ENCODE measurements at places on chromosomes 4 and X. TPM values are rescaled to one million over a fixed set of nuclear protein-coding genes. Genes with fewer than 3 reads are reported as not detected.

GRCh38 chrX:10135561-10136399 lies 21.0 kb upstream of the CLCN4 start:
- no peak for DNase-seq

Gene TBCK
- total RNA-seq, result 83.1 TPM

DNA sequence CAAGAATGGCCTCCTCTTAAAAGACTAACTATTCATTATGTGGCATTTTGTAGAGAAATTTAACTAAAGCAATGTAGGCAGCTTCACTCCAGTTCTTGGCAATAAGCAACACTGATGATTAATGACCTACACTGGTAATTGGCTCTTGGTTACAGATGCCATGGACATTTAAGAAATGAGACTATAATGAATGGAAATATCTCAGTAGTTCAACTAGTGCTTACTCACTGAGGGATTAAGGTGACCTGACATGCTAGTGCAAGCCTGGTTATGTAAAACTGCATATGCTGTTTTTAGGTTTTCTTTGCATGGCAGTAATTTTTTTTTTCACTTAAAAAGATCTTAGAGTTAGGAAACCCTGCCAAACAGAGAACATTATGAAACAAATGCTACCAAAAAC lies 152.7 kb upstream of the AADAT start:
- DNase-seq, result no peak

DNA sequence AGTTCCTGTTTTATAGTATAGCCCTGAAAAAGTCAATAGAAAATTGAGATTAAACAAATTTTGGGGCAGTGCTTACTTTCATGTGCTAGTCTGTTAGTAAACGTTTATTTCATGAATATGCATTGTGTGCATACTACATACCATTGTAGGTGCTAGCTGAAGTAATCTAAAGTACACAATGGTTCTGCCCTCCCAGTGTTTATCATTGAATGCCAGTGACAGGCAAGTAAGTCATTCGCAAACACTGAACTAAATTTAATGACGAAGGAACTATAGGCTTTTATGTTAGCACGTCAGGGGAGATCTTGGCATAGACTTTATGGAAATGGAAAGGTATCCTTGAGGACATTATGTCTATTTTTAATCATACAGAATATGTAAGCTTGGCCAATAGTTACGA lies 426.9 kb upstream of the EPHA5 start:
- DNase-seq, result no peak

Gene CXCL10
- not detected for total RNA-seq

Gene CEP135
- total RNA-seq, result 15.5 TPM

DNA sequence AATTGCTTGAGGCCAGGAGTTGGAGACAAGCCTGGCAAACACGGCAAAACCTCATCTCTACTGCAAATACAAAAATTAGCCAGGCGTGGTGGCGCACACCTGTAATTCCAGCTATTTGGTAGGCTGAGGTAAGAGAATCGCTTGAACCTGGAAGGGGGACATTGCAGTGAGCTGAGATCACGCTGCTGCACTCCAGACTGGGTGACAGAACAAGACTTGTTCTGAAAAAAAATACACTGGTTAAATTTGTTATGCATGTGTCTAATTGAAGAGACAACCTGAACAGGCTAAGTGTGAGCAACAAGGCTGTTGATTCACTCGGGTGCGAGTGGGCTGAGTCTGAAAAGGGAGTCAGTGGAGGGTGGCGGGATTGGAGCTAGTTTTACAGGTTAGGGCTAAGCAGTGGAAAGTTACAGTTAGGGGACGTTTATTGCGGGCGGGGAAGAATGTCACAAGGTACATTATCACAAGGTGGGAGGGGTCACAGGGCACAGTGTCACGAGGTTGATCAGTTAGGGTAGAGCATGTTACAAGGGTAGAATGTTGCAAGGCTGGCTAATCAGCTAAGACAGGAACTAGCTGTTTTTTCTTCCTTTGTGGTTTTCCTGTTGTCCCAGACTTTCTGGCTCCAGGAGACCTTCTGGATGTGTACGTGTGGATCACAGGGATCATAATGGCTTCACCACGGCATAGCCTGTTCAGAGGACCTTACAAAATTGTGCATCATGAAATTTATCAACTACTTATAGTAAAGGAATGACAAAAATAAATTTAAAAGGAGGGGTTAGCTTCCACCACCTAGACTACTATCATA lies 115.8 kb downstream of the NAA11 start:
- DNase-seq, result no peak

- no peak for DNase-seq
These were observed 19.1 kb downstream of the PIR start for GRCh38 chrX:15474028-15474427.

Gene SMIM31
- total RNA-seq, result not detected

GRCh38 chr4:56979421-56980072 lies 851 bp downstream of the POLR2B start:
- DNase-seq, result no peak

Gene CCKAR
- total RNA-seq, result 2.7 TPM

Gene CDKL5
- total RNA-seq, result 21.9 TPM

Gene CSAG2
- total RNA-seq, result not detected

GRCh38 chrX:47247206-47247998 lies 14.6 kb downstream of the USP11 start:
- no peak for DNase-seq

- DNase-seq, result no peak
These were observed 50.5 kb downstream of the RHOH start for GRCh38 chr4:40247350-40247749.

DNA sequence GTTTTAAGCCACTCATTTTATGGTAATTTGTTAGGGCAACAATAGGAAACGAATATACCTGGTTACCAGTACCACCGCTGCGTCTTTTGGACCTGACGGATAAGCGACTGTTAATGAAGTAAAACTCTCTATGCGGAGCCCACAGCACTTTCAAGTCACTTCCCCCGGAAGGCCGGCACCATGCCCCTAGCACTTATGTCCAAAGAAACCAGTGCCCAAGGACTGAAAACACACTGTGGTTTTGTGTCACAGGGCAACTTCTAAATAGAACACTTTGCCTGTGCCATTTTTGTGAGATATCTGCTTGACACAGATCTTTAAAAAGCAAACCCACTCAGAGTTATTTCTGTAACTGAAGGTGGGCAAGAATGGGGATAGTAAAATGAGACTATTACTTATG lies 22.7 kb downstream of the SH3KBP1 start:
- DNase-seq, result no peak

DNA sequence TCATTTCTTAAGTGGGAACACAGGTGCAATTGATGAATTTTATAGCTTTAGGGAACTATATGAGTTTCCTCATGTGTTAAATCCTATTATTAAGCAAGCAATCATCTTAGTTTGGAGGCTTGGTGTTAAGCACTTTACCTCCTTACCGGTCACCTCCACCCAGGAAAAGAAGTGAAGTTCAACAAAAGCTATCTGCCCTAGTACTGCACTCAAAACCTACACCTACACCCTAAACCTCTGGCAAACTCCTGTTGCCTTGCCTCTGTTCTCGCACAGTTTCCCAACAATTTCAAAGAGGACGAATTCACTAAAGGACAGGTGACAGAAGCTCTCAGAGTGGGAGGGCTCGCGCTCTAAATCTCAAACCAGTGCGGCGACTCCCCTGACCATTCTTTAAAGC lies 85.7 kb upstream of the TENT5D start:
- DNase-seq, result no peak

GRCh38 chrX:12972243-12972642 lies 2.7 kb upstream of the TMSB4X start:
- DNase-seq, result no peak

DNA sequence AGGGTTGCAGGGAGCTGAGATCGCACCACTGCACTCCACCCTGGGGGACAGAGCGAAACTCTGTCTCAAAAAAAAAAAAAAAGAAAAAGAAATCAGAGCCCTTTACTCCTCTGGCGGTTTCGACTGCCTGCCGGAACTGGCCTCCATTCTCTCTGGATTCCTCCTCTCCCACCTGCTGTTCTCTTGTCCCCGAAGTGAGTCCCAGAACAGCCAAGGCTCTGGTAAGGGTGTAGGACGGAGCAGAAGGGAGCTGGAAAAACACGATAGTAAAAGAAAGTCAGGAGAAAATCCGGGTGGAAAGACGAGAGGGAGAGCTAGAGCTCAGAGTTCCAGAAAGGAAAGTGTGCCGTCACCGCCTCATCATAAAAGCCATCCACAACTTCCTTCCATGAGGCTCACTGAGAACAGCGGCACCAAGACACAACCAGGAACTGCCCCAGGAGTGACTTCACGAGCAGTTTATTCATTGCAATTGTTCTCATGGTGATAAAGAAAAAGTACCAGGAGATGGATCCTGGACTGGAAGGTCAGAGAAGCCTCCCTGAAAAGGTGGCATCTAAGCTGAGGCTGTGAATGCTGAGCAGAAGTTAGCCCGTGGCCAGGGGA lies 12.3 kb downstream of the TLR3 start:
- no peak for DNase-seq

- no peak for DNase-seq
These were observed 104.9 kb upstream of the PRPS2 start for GRCh38 chrX:12686331-12686730.

Gene LRIT3
- 0.17 TPM for total RNA-seq

DNA sequence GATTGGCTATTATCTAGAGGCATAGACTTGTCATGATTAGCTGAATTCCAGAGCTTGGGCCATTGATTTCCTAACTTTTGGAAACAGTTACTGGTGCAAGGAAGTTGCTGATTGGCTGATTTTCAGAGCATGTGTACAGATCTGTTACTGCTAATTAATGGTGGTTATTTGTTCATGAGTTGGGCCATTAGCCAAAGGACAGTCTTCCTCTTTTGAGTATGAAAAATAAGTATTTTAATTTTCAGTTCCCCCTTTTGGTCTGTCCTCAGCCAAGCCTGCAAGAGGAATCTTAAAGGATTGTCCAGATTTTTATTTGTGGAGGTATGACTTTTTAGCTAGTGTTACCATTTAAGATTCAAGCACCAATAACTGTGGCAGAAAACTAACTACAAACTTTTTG lies 7.0 kb upstream of the DSPP start:
- DNase-seq, result no peak

DNA sequence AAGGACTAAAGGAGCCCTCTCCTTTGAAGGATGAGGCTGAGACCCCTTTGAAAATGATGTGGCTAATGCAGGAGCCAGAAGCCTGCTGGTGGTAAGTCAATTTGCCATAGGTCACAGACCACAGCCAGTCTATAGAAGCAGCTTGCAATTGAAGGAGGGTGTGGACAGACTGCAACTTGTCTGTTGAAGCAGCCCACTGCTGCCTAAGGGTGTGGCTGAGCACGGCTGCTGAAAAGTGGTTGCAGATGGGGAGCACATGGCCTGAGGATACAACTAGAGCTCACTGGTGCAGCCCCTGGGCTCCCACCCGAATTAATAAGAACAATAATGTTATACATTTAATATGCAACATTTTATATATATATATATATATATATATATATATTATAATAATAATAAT lies 11.4 kb upstream of the EXOC1L start:
- DNase-seq, result no peak

GRCh38 chr4:173046144-173046543 lies 122.5 kb upstream of the GALNT7 start:
- DNase-seq, result no peak

- no peak for DNase-seq
These were observed at the start of the genes CT45A10 and SAGE1 for GRCh38 chrX:135893294-135893817. Gene CT45A10, minus strand, starts transcription at chrX:135893444. Its CDS starts 8,100 bp downstream, at chrX:135885344. Gene SAGE1, plus strand, starts transcription at chrX:135893716. Its CDS starts 2,527 bp downstream, at chrX:135896243.

Gene NPNT
- 6.5 TPM for total RNA-seq

GRCh38 chr4:67922697-67923096 lies 38.9 kb upstream of the TMPRSS11D start:
- DNase-seq, result no peak

- DNase-seq, result no peak
These were observed 66.1 kb upstream of the RGN start for GRCh38 chrX:47012131-47012530.

Gene INPP4B
- total RNA-seq, result 3.4 TPM

GRCh38 chrX:38260231-38260630 lies 39.6 kb upstream of the SRPX start:
- DNase-seq, result no peak

GRCh38 chrX:84735025-84735424 lies 232.8 kb upstream of the HDX start:
- no peak for DNase-seq

- DNase-seq, result no peak
These were observed 1.0 kb downstream of the AGA start for GRCh38 chr4:177441061-177441802.

Gene SLC7A11
- total RNA-seq, result 8.2 TPM

GRCh38 chr4:102787096-102787881 lies 26.5 kb upstream of the MANBA start:
- no peak for DNase-seq

Gene TRIML2
- not detected for total RNA-seq

DNA sequence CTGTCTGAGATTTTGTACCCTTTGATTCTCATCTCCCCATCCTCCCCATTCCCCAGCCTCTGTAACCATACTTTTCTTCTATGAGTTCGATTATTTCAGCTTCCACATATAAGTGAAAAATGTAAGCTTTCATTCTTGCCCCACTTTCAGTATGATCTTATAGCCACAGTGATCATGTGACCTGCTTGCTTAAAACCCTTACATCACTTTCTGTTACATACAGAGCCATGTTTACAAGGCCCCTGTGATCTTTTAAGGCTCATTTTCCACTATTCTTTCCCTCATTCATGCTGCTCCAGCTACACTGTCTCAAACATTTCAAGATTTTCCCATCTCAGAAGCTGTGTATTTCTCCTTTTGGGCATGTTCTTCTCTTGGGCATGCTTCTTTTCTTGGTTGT lies 147.7 kb downstream of the DCK start:
- no peak for DNase-seq

DNA sequence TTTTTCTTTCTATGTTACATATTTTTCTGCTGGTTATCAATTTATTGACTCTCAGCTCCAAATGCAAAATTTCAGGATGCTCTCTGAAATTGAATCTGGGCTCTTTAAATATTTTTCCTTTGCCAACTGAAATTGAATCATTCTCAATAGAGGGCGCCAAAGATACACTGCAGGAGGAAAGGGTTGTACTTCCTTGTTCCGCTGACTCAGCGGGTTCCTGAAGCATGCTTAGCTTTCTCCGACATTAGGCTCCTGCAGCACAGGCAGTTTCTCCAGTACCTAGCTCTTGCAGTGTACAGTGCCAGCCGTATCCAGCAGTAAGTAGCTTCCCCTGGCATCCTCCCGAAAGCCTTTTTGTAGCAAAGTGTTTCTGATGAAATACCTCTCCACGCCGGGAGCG lies 28.8 kb upstream of the CFAP47 start:
- no peak for DNase-seq

DNA sequence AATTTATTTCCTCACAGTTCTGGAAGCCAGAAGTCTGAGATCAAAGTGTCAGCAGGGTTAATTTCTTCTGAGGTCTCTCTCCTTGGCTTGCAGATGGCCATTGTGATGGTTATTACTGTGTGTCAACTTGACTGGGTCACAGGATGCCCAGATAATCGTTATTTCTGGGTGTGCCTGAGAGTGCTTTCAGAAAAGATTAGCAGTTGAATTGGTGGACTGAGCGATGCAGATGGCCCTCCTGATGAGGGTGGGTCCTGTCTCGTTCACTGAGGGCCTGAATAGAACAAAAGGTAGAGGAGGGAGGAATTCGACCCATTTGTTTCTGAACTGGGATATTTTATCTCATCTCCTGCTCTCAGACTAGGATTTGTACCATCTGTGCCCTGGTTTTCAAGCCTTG lies 15.7 kb downstream of the SMIM43 start:
- DNase-seq, result no peak
